ENCODE measurements at places on chromosomes 11 and 22.

DNA sequence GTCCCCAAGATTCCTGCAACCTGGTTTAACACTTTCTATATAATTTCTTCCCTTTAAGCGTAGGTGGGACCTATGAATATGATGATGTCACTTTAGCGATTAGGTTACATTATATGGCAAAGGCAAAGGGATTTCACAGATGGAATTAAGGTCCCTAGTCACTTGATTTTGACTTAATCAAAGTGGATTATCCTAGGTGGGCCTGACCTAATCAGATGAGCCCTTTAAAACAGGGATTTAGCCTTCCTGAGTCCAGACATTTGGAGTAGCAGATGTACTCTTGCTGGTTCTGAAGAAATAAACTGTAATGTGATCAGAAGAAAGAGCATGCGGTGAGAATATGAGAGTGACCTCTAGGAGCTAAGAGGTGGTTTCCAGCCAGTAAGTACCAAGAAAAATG lies 67.8 kb upstream of the LIN7C start:
- DNase-seq: no peak

DNA sequence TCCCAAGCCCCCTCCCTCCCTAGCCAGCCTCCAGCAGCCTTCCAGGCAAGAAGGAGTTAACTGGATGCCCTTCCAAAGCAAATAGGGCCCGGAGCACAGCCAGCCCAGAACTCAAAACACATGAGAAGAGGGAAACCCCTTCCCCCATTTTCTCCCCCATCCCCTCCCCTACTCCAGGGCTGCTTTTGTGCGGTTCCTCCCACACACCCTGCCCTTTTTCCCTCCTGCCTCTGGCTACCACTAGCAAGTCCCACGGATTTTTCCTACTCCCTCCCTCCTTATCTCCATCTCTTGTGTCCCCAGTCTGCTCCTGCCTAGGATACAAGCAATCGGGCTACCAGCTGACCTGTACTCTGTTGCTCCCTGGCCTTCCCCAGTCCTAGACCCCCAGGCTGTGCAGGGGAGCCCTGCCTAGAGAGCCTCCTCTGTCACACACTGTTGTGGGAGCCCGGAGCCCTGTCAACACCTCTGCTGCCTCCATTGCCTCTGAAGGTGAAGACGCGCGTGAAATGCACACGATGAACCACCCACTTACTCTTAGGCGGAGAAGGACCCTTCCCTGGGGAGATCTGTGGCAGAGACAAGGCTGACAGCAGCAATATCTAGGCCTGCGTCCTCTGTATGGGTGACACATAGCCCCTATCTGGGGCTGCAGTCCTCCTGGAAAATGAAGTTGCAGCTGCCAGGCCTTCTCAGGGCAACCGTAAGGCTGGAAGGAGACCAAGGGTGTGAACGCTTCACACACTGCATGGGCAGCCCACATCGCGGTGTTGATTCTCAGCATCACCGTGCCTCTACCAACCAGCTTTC lies 282.8 kb downstream of the MN1 start:
- DNase-seq: no peak

GRCh38 chr22:42347281-42347824 lies 76.9 kb upstream of the TCF20 start:
- no peak for DNase-seq

GRCh38 chr11:128021349-128022006 lies 565.9 kb downstream of the ETS1 start:
- no peak for DNase-seq
